Hematopoietic multipotent progenitor cell (in vitro differentiated cells): ENCODE measurements at places on chromosomes 7 and 10. TPM values are rescaled to one million over a fixed set of nuclear protein-coding genes. Genes with fewer than 3 reads are reported as not detected.

Gene ASB10
- total RNA-seq = not detected

Gene DCLRE1A
- total RNA-seq = 3.8 TPM

DNA sequence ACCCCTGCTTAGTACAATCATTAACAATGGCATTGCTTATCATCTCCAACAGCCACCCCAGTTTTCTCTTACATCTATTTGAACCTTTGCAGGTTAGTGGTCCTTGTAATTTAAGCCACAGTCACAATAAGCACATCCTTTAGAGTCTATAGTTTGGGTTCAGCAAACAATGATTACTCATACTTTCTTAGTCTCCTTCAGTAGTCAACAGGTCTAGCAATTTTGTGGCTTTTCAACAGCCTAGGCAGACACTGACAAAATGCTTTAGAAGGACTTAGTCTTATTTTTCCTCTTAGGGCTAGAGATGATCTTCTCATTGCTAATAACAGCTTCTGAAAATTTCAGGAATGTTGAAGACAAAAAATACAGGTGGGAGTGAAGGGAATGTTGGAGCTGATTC lies 32.3 kb upstream of the FAM204A start:
- DNase-seq = no peak

Gene CYP2C19
- not detected for total RNA-seq

Gene GOLGA7B
- under 0.01 TPM for total RNA-seq

- DNase-seq = no peak
Measured at GRCh38 chr7:150849204-150849775, 3.0 kb upstream of the AOC1 start.

- DNase-seq = no peak
Measured at GRCh38 chr10:19656420-19657042, 159.7 kb upstream of the PLXDC2 start.

Gene TMEM229A
- total RNA-seq = not detected

Gene PRRT4
- total RNA-seq = 0.27 TPM

DNA sequence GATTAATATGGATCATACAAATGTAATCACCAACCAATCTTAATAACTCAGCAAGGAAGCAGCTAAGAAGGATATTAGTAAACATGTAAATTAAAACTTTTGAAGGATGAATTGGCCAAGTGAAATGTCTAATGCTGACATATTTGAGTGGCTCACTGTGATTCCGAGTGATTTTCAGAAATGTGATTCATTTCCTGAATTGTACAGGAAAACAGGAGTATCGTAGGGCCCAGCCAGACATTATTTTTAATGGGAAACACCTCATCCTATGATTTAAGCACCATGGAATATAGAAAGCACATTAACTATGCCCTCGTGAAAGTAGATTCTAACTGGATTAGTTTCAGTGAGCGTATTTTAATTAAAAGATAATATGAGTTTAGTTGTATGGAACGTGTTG lies 82.3 kb downstream of the LHFPL3 start:
- no peak for DNase-seq

- DNase-seq = no peak
Measured at GRCh38 chr7:38448054-38448453, 174.6 kb upstream of the TARP start.

DNA sequence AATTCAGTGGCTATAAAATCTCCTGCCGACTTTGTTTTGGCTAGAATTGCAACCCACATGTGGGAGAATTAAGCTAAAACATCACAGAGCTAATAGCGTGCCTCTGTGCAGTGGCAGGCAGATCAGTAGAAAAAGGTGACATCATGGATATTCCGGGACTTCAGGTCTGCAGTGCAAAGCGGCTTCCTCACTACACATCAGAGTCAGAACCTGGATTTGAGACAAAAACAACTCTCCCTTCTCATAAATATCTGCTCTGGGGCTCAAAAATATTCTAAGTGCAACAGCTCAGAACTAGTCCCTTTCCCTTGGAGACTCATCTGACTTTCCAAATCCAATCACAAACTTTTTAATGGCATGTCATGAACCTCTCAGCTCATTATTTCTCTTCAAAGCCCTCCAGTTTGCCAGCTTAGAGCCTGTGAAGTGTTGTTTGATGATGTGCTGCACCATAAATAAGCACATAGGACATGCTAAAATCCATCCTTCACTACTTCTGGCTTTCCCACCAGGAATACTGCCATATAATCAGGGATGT lies 337.1 kb downstream of the RNLS start:
- DNase-seq = no peak

DNA sequence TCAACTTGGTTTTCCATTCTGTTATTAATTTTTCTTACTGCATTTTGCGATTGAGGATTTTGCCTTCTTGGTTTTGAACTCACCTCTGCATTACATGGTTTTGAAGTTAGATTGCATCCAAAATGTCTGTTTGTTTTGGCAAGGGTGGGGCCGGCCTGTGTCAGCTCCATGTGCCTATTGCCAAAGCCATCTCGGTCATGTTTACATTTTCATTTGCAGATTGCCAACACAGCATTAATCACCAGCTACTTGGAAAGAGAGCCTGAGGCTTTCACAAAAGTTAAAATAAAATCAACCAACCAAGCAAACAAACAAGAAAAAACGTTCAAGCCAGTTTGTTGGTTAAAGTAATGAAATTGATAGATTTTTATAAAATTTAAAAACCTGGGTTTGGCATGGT lies 695.8 kb downstream of the TYW1 start:
- no peak for DNase-seq

Gene MCU
- total RNA-seq = 16.7 TPM

Gene NPTX2
- total RNA-seq = 18.0 TPM

GRCh38 chr7:85587785-85588184 lies 400.9 kb upstream of the SEMA3D start:
- DNase-seq = no peak
